ENCODE measurements at places on chromosomes 7 and 10. TPM values are rescaled to one million over a fixed set of nuclear protein-coding genes. Genes with fewer than 3 reads are reported as not detected.

Gene IFIT1B
- not detected for total RNA-seq

Gene EPO
- total RNA-seq: not detected

Gene CDK1
- 91.7 TPM for total RNA-seq

Gene NRBF2
- total RNA-seq: 27.8 TPM

Gene MKI67
- total RNA-seq: 73.1 TPM

Gene HOXA13
- 2.2 TPM for total RNA-seq

Gene CRYGN
- not detected for total RNA-seq

Gene SUFU
- total RNA-seq: 7.5 TPM

Gene OR6V1
- total RNA-seq: not detected

Gene EBLN1
- total RNA-seq: not detected

Gene RSU1
- total RNA-seq: 86.3 TPM

Gene TAC1
- not detected for total RNA-seq

Gene GNAI1
- 39.4 TPM for total RNA-seq

Gene CCDC7
- 0.22 TPM for total RNA-seq

Gene C10orf95
- total RNA-seq: 0.09 TPM

Gene ANXA7
- 111 TPM for total RNA-seq

Gene GSDME
- 38.4 TPM for total RNA-seq

Gene METTL27
- 9.8 TPM for total RNA-seq

Gene CAPZA2
- 126 TPM for total RNA-seq

Gene HYAL4
- not detected for total RNA-seq

Gene NUTM2E
- total RNA-seq: 0.59 TPM

Gene UNC5B
- 0.48 TPM for total RNA-seq

Gene RAB19
- total RNA-seq: not detected

Gene DMBT1
- total RNA-seq: 0.05 TPM

Gene GIMAP5
- total RNA-seq: not detected

Gene SH2B2
- 3.6 TPM for total RNA-seq

Gene CFAP43
- total RNA-seq: 0.13 TPM

Gene CALHM3
- total RNA-seq: 0.38 TPM

Gene WIPF3
- total RNA-seq: 0.57 TPM

Gene RBP3
- not detected for total RNA-seq

Gene GCK
- not detected for total RNA-seq

Gene CREB5
- 5.1 TPM for total RNA-seq

Gene GPR15LG
- total RNA-seq: not detected

Gene SPDYE11
- total RNA-seq: not detected

Gene MOSPD3
- total RNA-seq: 18.4 TPM

Gene TYW1B
- 3.2 TPM for total RNA-seq

Gene HELLS
- total RNA-seq: 32.6 TPM

Gene ZNF438
- total RNA-seq: 1.6 TPM

Gene SLC18A3
- not detected for total RNA-seq

Gene TMEM184A
- 12.6 TPM for total RNA-seq

Gene GIMAP8
- not detected for total RNA-seq

Gene OR9A2
- not detected for total RNA-seq

Measured in A549 treated with RU486 at 1 μM for 4 hours (cell line).